ENCODE measurements at places on chromosomes 6 and 20. TPM values are rescaled to one million over a fixed set of nuclear protein-coding genes. Genes with fewer than 3 reads are reported as not detected.
A peak's percentile ranks its signal among the peaks of the same experiment; 100 is the strongest.

GRCh38 chr20:7499201-7499600 lies 441.1 kb downstream of the HAO1 start:
- H3K36me3 ChIP-seq, result no peaks in the 10 kb centered on the region
- H3K4me1 ChIP-seq, result no peaks in the 10 kb centered on the region
- H3K27ac ChIP-seq, result no peak overlapping the region
- no peak for DNase-seq

DNA sequence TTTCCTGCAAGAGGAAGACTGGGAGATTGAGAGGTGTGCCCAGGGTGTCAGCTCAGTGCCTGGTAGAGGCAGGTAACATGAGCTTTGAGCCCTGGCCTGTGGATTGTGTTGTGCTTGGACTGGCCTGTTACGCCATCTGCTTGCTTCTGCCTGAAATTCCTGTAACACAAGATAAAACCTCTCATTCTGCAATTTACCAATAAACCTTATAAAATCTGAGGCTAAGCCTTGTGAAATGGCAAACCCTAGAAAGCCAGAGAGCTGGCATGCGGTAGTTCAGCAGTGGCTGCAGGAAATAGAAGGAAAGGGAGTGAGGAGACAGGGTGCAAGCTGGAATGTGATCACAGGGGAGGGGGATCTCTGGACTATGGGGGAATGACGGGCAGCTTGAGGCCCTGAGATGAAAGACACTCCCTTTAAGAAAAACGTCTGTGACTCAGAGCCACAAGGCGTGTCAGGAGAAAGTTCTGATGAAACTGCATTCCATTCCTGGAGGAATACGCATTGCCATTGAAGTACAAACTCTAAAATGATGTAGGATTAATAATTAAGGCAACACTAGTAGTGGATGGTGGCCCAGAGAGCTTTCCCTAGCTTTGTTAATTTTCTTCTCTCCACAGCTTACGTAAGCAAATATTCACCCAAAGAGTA lies 26.3 kb upstream of the TFAP2A start:
- no peak overlapping the region for H3K27ac ChIP-seq
- DNase-seq, result no peak
- no peaks in the 10 kb centered on the region for H3K4me1 ChIP-seq
- peaks cover 2% of the 10 kb centered on the region for H3K27me3 ChIP-seq

- no peak overlapping the region for H3K4me3 ChIP-seq
- peaks cover 18% of the 10 kb centered on the region for H3K4me1 ChIP-seq
- H3K36me3 ChIP-seq, result no peaks in the 10 kb centered on the region
- DNase-seq, result no peak
- no peaks in the 10 kb centered on the region for H3K27me3 ChIP-seq
Measured at GRCh38 chr6:35492258-35492973, 4.5 kb downstream of the TEAD3 start.

GRCh38 chr20:50354721-50355589 lies 155.2 kb upstream of the PTPN1 start:
- DNase-seq, result no peak
- H3K36me3 ChIP-seq, result no peaks in the 10 kb centered on the region
- H3K4me1 ChIP-seq, result peaks cover 7% of the 10 kb centered on the region

DNA sequence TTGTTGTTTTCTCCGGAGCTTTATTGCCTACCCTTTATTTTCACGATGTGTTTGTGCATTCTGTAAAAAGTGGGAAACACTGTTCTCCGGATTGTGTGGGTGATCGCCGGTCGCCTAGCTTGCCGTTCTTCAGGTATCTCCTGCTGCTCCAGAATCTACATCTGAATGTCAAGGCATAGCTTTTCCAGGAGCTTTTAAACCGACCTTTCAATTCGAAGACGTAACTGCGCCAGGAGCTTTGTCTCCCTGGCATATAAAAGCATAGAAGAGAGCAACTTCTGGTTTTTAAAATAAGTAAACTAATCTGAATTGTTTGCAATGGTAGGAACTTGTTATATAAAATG lies 96.0 kb downstream of the HFE start:
- H3K27ac ChIP-seq, result peak overlapping the region; percentile 58
- H3K4me1 ChIP-seq, result peaks cover 23% of the 10 kb centered on the region
- no peak for DNase-seq
- H3K27me3 ChIP-seq, result no peaks in the 10 kb centered on the region

DNA sequence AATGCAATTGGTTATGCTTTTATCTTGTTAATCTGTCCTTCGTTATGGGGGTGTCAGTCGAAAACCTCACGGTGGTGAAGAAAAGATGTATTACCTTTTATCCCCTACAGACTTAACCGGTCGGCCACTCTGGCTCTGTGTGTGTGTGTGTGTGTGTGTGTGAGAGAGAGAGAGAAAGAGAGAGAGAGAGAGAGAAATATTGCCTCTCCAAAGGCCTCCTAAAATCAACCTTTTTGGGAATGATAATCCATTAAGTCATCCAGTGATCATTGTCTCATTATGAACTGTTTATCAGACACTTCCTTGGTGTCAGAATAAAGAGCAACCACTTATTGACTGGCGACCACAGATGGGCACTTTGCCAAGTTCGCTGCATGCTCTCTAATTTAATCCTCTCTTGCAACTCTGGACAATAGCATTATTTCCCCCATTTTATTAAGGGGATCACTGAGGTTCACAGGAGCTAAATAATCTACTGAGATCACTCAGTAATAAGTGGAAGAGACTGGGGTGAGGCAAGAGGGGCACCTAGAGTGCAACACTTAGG lies 30.7 kb downstream of the SLC35D3 start:
- peaks cover 5% of the 10 kb centered on the region for H3K4me1 ChIP-seq
- no peaks in the 10 kb centered on the region for H3K36me3 ChIP-seq
- H3K27me3 ChIP-seq, result peaks cover 6% of the 10 kb centered on the region
- no peak for DNase-seq
- no peak overlapping the region for H3K4me3 ChIP-seq

DNA sequence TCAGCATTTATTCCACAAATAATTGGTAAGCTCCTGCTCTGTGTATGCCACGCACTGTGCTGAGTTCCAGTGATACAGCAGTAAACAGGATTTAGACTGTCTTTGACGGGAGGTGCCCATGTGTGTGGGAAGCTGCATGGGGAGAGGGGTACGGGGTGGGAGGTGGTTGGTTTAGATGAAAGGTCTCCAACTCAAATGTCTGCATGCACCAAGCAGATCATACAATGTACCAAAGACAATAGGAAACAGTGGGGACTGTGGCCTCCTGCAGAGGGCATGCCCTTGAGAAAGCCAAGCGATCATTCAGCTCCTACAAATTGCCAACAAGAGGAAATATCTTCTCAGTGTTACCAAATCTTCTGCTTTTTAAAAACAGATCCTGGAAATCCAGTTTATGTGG lies 36.1 kb downstream of the SLC22A2 start:
- DNase-seq, result no peak
- no peaks in the 10 kb centered on the region for H3K36me3 ChIP-seq
- no peak overlapping the region for H3K4me3 ChIP-seq
- H3K27ac ChIP-seq, result no peak overlapping the region

DNA sequence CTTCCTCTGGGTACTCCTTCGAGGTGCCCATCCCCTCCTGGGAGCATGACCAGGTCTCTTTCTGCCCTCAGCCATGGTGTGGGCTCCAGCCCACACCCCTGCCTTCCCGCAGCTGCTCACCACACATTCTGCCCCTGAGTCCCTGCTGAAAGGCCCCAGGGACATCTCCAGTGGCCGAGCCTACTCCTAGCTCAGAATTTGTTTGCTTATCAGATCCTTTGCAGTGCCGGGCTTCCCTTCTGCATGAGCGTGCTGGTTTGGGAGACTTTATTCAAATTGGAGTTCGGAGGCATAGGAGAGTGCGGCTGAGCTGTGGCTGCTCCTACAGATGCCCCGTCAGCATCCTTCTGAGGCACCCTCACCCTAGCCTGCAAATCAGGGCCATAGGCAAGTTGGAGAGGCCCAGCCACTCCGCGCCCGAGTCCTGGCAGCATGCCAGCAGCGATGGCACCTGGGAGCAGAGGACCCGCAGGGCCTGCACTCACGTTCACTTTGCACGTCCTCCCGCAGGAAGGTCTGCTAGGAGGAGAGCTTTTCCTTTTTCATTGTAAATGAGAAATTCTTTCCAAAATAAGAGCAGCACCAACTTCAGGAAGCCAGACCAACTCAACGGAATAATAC lies 327.3 kb downstream of the QKI start:
- H3K27ac ChIP-seq, result no peak overlapping the region
- no peak for DNase-seq
- H3K36me3 ChIP-seq, result no peaks in the 10 kb centered on the region
- H3K27me3 ChIP-seq, result no peaks in the 10 kb centered on the region
- no peaks in the 10 kb centered on the region for H3K4me1 ChIP-seq

GRCh38 chr6:18280084-18280483 lies 15.8 kb upstream of the DEK start:
- H3K36me3 ChIP-seq, result no peaks in the 10 kb centered on the region
- H3K27ac ChIP-seq, result no peak overlapping the region
- DNase-seq, result no peak
- no peak overlapping the region for H3K4me3 ChIP-seq
- H3K27me3 ChIP-seq, result peaks cover 23% of the 10 kb centered on the region

Gene SCUBE3
- not detected for total RNA-seq

Gene CDH4
- not detected for total RNA-seq

Gene TBC1D20
- total RNA-seq, result 32.5 TPM

Measured in natural killer cell (primary cell).